Suppressor macrophage (primary cell): ENCODE measurements at places on chromosomes 1 and 21.

- peak; percentile 29 for DNase-seq
Measured at GRCh38 chr21:14684071-14684470, 138.0 kb upstream of the SAMSN1 start.

GRCh38 chr21:28442624-28443023 lies 550.1 kb downstream of the LTN1 start:
- no peak for DNase-seq

GRCh38 chr21:35743571-35743970 lies 316.8 kb downstream of the SETD4 start:
- no peak for DNase-seq

DNA sequence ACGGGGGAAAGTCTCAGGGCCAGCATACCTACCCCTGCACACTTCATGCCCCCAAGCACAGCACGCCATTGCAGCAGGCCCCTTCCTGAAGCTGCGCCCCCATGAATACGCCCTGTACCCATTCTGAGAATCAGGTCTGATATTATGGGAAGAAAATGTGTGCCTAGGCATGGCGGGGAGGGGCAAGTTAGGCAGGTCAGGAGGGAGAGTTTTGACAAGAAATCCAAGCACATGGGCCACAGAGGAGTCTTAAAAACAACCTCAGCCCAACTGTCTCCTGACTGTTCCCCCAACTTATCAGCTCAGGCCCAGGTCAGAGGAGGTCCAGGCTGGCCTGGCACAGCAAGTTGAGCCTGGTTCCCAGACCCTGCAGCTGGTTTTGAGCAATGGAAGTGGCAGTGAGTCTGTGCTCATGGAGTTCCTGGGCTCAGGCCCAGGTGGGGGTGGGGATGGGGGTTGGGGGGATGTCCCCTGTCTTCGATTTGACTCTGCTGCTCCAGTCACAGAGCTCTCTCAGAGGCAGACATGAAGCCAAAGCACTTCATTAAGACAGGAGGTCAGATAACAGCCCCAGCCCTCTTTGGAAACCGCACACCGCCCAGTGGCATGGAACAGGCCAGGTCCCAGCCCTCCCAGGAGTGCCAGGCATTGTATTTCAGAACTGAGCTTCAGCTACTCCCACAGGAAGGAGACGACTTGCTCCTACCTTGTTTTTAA lies 20.6 kb upstream of the BCAR3 start:
- DNase-seq = no peak

DNA sequence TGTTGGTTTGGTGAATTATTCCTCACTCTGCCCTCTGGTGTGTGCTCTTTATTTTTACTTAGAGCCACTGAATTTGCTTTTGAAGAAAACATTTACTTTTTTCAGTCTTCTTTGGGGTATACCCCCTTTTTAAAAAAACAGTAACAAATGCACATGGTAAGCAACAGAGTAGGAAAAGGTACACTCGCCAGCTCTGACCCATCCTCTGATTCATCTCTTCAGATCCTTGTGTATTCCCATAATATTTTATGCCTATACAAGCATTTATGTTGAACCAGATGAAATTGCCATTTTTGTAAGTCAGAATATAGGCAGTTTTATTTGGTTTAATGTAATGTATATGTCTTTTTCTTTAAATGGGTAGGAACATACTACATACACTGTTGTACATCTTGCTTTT lies 28.3 kb downstream of the TTC3 start:
- DNase-seq = no peak
